SK-MEL-5 (cell line): ENCODE measurements at places on chromosomes 5 and 9. TPM values are rescaled to one million over a fixed set of nuclear protein-coding genes. Genes with fewer than 3 reads are reported as not detected.

MYORG gene
- 0.43 and 0.66 TPM in 2 replicates for total RNA-seq

PCDHA5 gene
- total RNA-seq = 0.40 and 0.77 TPM in 2 replicates

C5orf52 gene
- not detected in 2 replicates for total RNA-seq

ADAMTS13 gene
- total RNA-seq = 0.67 and 1.7 TPM in 2 replicates

SPINK7 gene
- total RNA-seq = not detected in 2 replicates

RAD1 gene
- 51.2 and 59.0 TPM in 2 replicates for total RNA-seq

CAVIN4 gene
- total RNA-seq = 0.69 and 1.0 TPM in 2 replicates

C5orf58 gene
- total RNA-seq = not detected in 2 replicates

CDC20B gene
- total RNA-seq = 0.21 and 0.35 TPM in 2 replicates

SPATA31D4 gene
- not detected in 2 replicates for total RNA-seq

NUTM2F gene
- total RNA-seq = not detected in 2 replicates

HSDL2 gene
- total RNA-seq = 34.1 and 35.3 TPM in 2 replicates

SPRY4 gene
- 27.0 and 33.6 TPM in 2 replicates for total RNA-seq

STX17 gene
- total RNA-seq = 15.2 and 18.0 TPM in 2 replicates

PARP8 gene
- total RNA-seq = 41.7 and 43.3 TPM in 2 replicates

PIP5K1B gene
- total RNA-seq = 5.0 and 7.4 TPM in 2 replicates

ITGA2 gene
- total RNA-seq = 7.0 and 8.4 TPM in 2 replicates

FGF10 gene
- total RNA-seq = not detected in 2 replicates

SH3GL2 gene
- total RNA-seq = not detected in 2 replicates

CMYA5 gene
- total RNA-seq = 0.05 and 0.11 TPM in 2 replicates

GPR151 gene
- total RNA-seq = not detected in 2 replicates

CCNJL gene
- total RNA-seq = 3.2 and 3.9 TPM in 2 replicates

RNF208 gene
- total RNA-seq = not detected in 2 replicates

TMEM8B gene
- total RNA-seq = 0.55 and 1.0 TPM in 2 replicates

EIF4E1B gene
- total RNA-seq = not detected in 2 replicates
